ENCODE measurements at places on chromosomes 1 and 21.

- DNase-seq, result no peak
Measured at GRCh38 chr1:162417650-162418049, 5.7 kb upstream of the SH2D1B start.

DNA sequence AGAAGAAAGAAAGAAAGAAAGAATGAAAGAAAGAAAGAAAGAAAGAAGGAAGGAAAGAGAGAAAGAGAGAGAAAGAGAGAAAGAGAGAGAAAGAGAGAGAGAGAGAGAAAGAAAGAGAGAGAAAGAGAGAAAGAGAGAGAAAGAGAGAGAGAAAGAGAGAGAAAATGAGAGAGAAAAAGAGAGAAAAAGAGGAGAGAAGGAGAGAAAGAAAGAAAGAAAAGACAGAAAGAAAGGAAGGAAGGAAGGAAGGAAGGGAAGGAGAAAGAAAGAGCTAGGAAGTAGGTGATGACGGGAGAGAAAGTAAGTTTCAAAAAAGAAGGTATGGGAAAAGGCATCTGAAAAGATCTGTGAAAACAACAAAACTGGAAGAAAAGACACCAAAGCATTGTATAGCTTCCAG lies 72.0 kb downstream of the GRIK1 start:
- no peak for DNase-seq

- DNase-seq, result no peak
Measured at GRCh38 chr21:14054682-14055081, 156.1 kb downstream of the LIPI start.

DNA sequence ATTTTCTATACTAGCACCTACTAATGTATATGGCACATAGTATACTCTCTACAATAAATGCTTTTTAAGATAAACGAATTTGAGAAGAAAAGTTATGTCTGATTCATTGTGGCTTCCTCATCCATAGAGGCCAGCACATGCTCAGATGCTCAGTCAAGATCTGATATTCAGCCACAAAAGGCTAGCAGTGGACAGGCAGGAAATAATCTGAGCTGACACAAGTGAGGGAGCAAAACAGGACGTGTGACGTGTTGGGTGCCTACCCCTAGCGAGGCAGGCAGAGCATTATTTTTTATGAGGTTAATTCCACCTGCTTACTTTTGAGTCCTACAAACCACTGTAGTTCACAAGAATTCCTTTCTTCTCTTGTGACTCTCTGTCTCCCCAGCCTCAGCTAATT lies 550.9 kb downstream of the SMYD3 start:
- DNase-seq, result no peak

DNA sequence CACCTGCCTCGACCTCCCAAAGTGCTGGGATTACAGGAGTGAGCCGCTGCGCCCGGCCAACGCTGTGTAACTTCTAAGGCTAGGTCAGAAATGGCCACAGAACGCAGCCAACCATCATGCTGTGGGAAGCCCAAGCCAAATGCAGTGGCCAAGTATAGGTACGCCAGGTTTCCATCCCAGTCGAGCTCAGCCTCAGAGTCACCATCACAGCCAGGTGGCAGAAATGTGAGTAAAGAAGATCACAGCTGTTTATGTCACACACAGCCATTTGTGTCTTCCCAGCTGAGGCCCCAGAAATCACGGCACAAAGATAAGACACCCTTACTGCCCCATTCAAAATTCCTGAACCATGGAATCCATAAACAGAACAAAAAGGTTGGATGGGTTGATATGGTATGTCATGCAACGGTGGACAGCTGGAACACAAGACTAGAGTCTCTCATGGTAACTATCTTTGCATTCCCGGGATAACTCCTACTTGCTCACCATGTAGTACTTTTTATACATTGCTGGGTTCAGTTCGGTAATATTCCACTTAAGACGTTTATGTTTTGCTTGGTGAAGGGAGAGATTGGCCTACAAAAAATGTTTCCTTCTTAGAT lies 84.3 kb downstream of the SLC45A1 start:
- no peak for DNase-seq

GRCh38 chr1:92709738-92710137 lies 75.2 kb downstream of the EVI5 start:
- no peak for DNase-seq

DNA sequence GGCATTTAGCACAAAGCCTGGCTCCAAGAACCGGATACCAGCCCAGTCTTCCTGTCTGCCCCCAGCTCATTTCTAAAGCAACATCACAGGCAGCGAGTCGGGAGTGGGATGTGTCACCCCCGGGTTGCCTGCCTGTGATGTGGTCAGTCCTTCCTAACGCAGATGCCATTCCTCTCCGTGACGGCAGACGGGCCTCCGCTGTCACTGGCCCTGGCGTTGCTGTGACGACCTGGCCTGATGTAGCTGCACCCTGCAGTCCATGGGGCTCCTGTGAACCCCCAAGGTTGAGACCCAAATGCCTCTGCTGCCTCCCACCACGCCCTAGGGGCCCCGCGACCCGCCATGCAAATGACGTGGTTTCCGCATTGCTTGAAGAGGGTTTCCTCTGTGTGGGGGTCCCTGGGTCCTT lies 12.3 kb downstream of the TNFRSF1B start:
- DNase-seq, result peak; percentile 57

- DNase-seq, result no peak
Measured at GRCh38 chr1:205572421-205572820, 59.4 kb downstream of the ELK4 start.

DNA sequence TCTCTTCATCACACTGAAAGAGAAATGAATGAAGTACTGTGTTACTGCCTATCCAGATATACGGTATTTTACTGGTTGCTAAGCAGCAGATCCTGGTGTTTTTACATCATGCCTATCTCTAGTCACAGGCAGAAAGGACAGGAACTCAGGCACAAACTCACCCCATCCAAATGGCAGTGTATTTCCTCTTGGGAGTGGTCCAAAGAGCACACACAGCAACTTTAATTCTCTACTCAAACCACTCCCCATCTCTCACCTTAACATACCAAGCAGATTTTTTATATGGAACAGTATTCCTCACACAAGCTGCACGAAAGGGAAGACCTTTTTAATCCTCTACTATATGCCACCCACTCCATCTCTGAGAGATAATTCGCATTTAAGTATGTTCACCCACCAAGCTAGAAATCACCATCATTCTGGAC lies 27.3 kb downstream of the EIF4G3 start:
- DNase-seq, result no peak

DNA sequence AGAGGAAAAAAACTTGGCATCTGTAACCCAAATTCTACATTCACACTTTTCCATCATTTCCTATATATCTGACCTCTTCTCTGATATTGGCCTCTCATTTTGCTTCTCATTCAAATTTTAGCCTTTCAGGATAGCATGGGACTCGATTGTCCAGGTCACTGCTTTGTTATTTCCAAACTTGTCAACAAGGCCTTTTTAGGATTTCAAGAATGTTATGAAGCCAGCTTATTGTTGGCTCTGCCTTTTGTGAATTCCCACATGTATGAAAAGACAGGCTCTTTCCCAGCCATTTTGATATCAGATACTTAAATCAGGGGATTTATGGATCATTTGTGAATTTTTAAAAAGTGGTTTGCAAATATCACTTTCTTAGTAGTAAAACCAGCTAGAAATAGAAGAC lies 663.5 kb downstream of the NCAM2 start:
- no peak for DNase-seq

DNA sequence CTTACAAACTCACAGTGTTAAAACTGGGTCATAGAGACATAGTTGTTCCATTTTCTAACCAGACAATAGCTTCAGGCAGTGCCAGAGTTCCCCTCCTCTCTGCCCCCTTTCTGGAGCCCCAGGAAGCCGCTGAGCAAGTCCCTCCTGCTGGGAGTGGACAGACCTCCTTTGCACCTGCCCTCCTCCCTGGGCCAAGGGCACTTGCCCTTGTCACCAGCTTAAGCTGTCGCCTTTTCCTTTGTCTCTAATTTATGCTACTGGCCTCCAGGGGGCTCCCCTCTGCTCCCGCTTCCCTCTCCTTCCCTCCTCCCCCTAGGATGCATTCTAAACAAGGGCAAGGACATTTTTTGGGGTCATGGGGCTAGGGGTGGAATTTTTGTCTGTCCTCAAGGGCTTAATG lies 182.4 kb downstream of the MIS18A start:
- DNase-seq, result no peak
